ENCODE measurements at places on chromosomes 5 and 9.

- no peak for DNase-seq
Observed at GRCh38 chr5:132469380-132470009, 21.1 kb downstream of the IRF1 start.

DNA sequence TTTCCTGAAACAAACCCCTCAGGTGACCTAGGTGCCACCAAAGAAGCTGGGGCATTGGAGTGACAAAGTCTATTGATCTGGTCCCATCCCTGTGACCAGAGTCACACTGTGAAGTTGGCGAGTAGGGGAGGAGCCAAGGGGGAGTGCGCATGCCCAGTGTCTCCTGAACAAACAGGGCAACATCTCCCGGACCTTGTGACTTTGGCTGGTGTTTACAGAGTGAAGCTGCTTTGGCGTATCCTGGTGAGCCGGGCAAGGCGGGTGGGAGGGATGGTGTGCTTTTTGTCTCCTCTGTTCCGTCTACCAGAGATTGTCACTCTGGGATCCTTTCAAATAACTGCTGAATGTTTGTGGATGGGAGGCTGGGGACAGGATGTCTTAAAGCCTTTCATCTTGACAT, 204.5 kb downstream of the HSPA4 start:
- DNase-seq, result no peak

- peak; percentile 15 for DNase-seq
Observed at GRCh38 chr9:35553670-35554543, 51.2 kb upstream of the TESK1 start.

DNA sequence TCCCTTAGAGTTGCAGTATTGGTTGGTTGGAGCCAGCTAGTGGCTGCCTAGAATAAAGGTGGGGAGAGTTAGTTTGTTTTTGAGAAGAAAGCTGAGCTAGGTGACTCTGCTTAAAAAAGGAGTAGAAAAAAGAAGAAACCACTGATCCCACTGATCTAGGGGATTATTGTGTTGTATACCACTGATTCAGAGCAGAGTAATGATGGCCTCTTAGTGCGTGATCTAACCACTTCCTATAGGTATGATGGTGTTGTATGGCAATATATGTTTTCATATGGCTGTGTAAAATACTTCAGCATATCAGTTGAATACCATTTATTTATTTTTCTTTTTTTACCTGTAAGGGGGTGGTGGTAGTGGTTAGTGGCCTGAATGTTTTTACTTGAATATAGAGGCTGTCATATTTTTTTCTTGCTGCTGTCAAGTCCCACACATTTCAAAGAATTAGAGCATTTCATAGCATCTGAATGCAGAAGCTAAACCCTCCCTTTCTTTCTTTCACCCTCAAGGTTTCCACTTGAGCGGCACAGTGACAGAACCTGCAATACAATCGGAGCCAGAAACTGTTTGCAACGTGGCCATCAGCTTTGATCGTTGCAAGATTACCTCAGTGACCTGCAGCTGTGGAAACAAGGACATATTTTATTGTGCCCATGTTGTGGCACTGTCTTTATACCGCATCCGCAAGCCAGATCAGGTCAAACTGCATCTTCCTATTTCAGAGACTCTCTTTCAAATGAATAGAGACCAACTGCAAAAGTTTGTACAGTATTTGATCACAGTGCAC, 140.3 kb downstream of the ZSWIM6 start:
- no peak for DNase-seq

GRCh38 chr9:6664204-6664680, 18.7 kb upstream of the GLDC start:
- no peak for DNase-seq

GRCh38 chr5:142690667-142691066, 4.8 kb upstream of the FGF1 start:
- no peak for DNase-seq

DNA sequence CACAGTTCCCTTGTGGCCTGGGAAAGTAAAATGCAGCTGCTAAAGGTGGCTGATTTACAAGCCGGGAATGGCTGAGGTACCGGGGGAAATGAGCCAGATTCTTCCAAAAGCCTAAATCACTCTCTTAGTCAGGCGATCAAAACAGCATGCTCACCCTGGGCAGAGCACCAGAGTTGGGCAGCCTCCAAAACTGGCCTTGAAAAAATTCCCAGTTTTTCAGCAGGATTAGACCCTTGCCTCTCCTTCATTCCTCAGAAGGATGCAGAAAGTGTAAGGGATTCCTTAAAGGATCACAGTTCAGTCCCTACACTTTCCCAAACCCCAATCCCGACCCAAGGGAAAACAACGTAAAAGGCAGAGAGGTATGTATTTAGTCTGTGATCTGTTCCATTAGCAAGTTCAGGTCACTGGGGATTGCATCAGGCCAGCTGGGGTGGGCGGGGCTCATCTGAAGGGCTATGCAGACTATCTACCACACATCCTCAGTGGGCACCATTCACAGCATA, 16.9 kb downstream of the TMEM174 start:
- DNase-seq, result no peak

GRCh38 chr5:123708074-123708806, 196.3 kb downstream of the CSNK1G3 start:
- no peak for DNase-seq

- DNase-seq, result no peak
Observed at GRCh38 chr9:71781391-71781790, 13.1 kb upstream of the CEMIP2 start.

GRCh38 chr9:109253637-109254284, 67.1 kb downstream of the EPB41L4B start:
- DNase-seq, result no peak

DNA sequence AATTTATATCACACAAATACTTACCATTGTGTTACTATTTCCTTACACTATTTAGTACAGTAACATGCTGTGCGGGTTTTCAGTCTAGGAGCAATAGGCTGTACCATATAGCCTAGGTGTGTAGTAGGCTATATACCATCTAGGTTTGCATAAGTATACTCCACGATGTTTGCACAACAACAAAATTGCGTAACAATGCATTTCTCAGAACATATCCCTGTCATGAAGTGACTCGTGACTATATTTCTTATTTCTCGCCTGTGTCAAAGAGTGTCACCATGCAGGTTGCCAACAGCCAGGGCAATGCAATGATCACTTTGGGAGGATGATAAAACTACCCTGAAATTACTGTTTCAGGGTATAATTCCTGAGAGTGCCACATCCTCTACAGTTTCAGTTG, 65.6 kb upstream of the CD180 start:
- DNase-seq, result no peak

DNA sequence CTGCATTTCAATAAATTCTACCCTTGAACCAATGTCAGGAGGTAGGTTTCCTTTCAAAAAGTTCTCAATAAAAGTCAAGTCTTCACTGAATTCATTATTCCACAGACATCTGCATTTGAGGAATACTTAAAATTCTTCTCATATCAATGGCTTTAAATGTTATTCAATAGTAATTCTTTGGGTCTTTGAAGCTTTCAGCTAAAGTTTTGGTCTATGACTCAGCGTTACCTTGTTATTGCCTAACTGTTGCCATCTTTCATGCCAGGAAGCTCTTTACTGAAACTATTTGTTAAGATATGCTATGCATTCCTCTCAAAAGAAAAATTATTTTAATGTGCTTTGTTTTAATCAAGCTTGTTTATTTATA, 170.5 kb downstream of the NNT start:
- DNase-seq, result no peak

- no peak for DNase-seq
Observed at GRCh38 chr5:54320256-54320655, 9.9 kb upstream of the ARL15 start.

DNA sequence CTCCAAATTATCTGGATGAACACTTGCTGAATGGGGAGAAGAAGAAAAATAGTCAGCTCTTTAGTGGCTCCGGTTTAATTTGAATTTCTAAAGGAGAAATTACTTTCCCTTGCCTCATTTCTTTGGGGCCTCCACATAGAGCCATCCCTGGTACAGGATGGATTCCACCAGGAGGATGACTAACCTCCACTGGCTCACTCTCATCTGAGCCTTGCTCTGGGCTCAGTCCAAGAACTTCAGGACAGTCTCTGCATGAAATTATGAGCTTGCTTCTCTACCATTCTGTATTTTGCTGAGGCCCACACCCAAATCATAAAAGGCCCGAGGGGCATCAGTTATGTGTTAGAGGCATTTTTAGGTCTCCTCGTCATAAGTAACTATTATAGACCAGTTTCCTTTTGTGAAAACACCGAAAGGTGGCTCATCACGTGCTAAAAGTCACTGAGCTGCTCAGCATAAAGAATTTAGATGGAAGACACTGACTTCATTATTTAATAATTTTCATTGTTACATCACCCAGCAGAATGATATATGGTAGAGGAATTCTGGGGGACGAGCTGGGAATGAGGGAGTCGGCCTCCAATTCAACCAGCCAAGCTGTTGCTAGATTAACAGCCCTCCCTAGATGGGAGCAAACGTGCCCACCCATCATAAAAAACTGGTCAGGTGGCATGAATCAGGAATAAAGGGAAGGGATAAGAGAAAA, 222.1 kb downstream of the TARS1 start:
- no peak for DNase-seq

DNA sequence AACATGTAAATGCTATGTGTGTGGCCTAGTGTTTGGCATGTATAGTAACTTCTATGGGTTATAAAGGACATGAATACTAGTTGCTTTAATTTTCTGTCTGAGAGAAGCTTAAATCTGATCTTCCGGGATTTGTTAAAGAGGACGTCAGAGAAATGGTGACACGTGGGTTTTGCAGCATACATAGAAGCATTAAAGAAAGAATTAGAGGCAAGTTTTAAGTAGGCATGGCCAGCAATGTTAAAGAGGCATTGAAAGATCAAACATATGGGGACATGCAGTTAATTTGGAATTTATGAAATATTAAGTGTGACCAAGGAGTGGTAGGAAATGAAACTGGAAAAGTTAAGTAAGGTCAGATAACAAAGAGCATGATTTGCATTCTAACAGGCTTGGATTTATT, 311.4 kb upstream of the RIOK2 start:
- no peak for DNase-seq

- DNase-seq, result no peak
Observed at GRCh38 chr9:29796291-29796952, 2223.1 kb upstream of the C9orf72 start.

GRCh38 chr5:55035480-55035879, 11.4 kb downstream of the GZMK start:
- DNase-seq, result no peak

- no peak for DNase-seq
Observed at GRCh38 chr5:179620703-179621350, 2.6 kb downstream of the HNRNPH1 start.

- DNase-seq, result no peak
Observed at GRCh38 chr9:137078701-137079400, 1.5 kb downstream of the UAP1L1 start.

- DNase-seq, result no peak
Observed at GRCh38 chr9:110028271-110028670, 179.7 kb downstream of the C9orf152 start.

DNA sequence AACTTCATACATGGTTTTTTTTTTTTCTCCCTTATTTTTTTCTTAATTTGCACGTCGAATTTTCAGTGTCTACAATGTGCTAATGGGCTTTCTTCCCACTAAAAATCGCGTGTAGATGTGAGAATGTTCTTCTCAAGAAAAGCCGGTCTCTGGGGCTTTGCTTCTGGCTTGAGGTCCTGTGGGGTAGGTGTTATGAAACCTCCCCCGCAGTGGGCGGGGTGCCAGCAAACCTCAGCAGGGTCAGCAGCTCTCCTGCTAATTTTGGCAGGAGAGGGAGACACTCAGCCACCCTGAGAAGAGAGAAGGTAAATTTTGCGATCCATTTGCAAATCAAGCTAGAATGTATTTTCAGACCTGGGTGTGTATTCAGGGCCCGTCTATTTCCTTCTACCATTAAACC, 59.9 kb downstream of the NPR3 start:
- no peak for DNase-seq

- DNase-seq, result no peak
Observed at GRCh38 chr5:111999286-111999685, 242.3 kb upstream of the NREP start.

GRCh38 chr5:32630867-32631491, 45.6 kb downstream of the SUB1 start:
- no peak for DNase-seq

GRCh38 chr9:126198854-126199253, 127.8 kb upstream of the MVB12B start:
- no peak for DNase-seq

- no peak for DNase-seq
Observed at GRCh38 chr5:135184646-135185045, 150.6 kb upstream of the PITX1 start.

GRCh38 chr9:76701441-76702039, 62.7 kb upstream of the PCA3 start:
- DNase-seq, result no peak

DNA sequence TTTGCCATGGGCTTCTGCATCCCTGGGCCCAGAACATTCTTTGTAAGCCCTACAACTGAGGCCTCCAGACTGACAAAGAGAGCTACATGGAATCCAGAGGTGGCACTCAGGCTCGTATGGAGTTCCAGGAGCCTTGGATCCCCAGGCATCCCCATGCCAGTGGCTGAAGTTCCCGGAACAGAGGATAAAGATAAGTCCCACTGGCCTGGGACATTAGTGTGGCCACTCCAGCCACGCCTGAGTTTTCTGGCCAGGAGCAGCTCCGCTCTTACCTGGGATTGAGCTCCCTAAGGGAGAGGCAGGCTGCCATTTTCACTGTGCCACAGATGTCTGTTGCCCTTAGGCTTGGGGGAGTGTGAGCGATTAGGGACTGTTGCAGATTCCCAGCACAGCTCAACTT, 656.3 kb upstream of the FAM174A start:
- no peak for DNase-seq

GRCh38 chr5:76528547-76529331, 94.5 kb downstream of the F2RL2 start:
- no peak for DNase-seq

DNA sequence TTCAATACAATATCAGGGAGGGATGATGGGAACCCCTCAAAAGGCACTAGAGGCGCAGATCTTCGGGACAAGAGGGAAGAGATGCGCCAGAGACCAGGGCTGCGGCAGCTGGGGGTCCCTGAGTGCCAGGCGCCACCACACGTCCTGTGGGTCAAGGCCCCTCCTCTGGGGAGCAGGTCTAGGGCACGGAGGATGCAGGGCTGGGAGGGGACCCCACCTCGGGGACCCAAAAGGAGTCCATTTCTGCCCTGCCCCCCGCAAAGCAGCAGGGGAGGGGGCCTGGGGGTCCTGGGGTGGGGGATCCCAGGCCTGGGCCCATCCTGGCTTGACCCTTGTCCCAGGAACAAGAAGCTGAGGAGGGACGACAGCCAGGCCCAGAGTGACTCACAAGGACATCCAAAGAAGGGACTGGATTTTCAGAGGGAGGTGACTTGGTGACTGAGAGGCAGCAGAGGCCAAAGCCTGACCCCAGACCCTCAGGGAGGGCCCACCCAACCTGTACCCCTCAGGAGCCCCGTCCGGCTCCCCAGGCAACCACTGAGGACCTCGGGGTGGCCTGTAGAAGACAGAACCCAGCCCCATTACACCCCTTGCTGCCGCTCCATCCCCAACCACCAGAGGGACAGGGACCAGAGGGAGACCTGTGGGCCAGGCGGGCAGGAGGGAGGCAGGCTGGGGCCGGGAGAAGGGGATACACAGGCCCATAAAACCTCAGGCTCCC, 54.2 kb downstream of the LRSAM1 start:
- DNase-seq, result peak; percentile 17

- no peak for DNase-seq
Observed at GRCh38 chr9:79263628-79264027, 308.1 kb upstream of the TLE4 start.

- DNase-seq, result no peak
Observed at GRCh38 chr5:113201715-113202114, 225.1 kb downstream of the DCP2 start.
